ENCODE measurements at places on chromosomes 7 and 10. TPM values are rescaled to one million over a fixed set of nuclear protein-coding genes. Genes with fewer than 3 reads are reported as not detected.

Gene ACTR1A
- total RNA-seq, result 67.1 TPM

Gene SPDYE2
- total RNA-seq, result not detected

Gene EXOC4
- 30.4 TPM for total RNA-seq

Gene IL2RA
- 653 TPM for total RNA-seq

Gene LRRC4
- 4.2 TPM for total RNA-seq

Gene SPDYE5
- not detected for total RNA-seq

Gene PSD
- 2.3 TPM for total RNA-seq

Gene DENND10
- total RNA-seq, result 15.3 TPM

Gene ITGB8
- 0.11 TPM for total RNA-seq

Gene CLDN3
- 0.16 TPM for total RNA-seq

Gene TSPAN33
- total RNA-seq, result 6.2 TPM

Gene ANKRD22
- total RNA-seq, result not detected

Gene CCL26
- not detected for total RNA-seq

Gene C10orf53
- not detected for total RNA-seq

Gene WBP1L
- 12.8 TPM for total RNA-seq

Gene CYP51A1
- 42.2 TPM for total RNA-seq

Gene NPSR1
- not detected for total RNA-seq

Gene C10orf90
- not detected for total RNA-seq

Gene MEIG1
- total RNA-seq, result not detected

Gene NPY4R
- not detected for total RNA-seq

Gene IGFBP3
- 0.33 TPM for total RNA-seq
